ENCODE measurements at places on chromosomes 2 and 18.
A peak's percentile ranks its signal among the peaks of the same experiment; 100 is the strongest.

DNA sequence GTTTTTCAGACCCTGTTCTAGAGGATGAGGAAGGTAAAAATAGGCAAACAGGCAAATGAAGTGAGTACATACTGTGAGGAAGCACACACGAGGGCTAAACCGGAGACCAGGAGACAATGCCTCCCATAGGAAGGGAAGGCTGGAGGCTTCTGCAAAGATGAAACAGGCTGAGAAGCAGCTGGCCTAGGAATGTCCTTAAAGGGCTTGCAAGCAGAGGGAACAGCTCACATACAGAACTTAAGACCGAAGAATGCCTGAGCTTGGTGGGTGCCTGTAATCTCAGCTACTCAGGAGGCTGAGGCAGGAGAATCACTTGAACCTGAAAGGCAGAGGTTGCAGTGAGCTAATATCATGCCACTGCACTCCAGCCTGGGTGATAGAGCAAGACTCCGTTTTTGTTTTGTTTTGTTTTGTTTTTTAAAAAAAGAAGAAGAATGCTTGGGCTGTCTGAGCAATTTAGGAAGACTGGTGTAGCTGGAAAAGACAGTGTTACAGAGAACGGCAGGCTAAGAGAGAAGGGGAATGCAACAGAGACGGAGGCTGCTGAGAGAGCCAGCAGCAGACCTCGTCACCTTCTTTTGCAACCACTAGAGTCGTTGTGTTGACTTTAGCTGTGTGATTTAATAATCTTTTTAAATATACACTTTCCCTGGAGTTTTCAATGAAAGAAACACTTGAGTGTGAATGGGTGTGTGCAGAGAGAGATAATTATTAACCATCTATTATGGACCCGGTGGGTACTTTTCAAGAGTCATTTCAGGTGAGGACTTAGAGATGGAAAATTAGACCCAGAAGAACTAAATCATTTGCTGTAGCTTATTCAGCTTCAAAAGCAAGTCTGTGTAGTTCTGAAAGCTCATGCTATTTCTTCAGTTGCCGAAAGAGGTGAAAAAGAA lies 232.8 kb downstream of the GALR1 start:
- no peak for DNase-seq

DNA sequence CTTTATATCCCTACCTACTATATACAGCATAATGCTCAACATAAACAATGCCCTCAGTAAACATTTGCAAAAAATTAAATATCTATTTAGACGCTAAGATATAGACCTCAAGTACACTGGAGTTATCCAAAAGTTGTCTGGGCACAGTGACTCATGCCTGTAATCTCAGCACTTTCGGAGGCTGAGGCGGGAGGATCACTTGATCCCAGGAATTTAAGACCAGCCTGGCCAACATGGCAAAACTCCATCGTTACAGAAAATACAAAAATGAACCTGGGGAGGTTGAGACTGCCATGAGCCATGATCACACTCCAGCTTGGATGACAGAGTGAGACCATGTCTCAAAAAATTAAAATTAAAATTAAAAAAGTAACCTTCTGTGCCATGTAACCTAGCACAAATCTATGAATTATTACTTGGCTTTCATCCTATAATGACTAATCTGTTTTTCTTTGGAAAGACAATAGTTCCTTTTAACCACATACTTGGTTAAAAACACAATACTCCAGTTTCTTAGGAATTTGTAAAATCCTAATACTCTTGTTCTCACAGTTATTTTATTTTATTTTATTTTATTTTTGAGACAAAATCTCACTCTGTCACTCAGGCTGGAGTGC lies 6.7 kb upstream of the TNFAIP6 start:
- DNase-seq: peak; percentile 6

GRCh38 chr2:172226244-172227061 lies 123.8 kb upstream of the DLX2 start:
- DNase-seq: no peak

DNA sequence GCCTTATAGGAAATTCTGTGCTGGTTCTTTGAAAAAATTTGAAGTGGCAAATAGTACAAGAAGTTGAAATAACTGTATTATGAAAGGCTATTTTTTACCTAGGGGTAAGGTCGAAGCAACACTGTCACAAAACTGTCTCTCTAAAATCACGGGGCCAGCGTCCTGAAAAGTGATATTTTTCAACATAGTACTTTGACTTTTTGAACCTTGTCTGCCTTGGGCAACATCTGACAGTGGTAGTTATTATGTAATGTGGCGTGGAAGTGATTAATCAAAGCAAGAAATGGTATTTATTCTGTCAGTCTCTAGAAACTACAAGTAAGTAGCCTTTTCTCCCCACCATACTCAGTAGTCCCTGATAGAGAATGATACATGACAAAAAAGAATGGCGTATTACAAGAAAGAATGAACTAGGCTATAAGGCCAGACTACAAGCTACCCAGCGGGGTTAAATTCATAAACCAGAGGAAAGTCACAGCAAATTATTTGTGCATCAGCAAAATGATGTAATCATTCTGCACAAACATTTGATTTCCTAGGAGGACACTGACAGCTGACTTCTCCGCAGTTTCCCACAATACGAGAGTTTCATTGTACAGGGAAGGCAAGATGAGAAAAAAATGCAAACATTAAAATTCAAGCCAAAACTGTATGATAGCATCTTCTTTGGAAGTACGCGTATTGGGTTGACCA lies 9.8 kb downstream of the GEN1 start:
- DNase-seq: no peak

DNA sequence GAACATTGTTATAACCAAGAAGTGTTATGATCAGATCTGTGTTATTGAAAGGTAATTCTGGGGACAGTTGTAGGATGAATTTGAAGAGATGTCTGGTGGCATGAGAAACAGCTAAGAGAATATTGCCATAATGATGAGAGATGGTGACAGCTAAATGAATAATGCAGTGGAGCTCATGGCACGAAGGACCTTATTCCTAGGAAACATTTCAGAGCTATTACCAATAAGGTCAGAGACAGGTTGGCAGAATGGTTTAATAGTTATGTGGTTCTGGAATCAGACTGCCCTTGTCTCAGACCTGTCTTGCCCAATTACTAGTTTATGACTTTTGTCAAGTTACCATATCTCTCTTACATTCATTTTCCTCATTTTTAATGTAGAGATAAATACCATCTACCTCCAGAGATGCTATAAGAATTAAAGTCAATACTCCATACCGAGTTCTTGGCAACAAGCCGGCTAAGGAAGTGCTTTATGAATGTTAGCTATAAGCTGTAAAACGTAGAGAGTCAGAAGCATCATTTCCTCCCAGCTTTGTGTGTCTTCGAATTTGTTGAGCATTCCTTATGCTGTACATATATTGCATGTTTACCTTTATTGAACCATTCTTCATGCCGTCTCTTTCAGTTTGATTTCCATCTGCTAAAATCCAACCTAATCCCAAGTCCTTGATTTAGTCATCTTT lies 73.6 kb upstream of the COL5A2 start:
- no peak for DNase-seq

GRCh38 chr2:138018866-138019688 lies 54.8 kb downstream of the HNMT start:
- DNase-seq: no peak

GRCh38 chr2:113282747-113283533 lies 4.2 kb upstream of the PAX8 start:
- peak; percentile 43 for DNase-seq

DNA sequence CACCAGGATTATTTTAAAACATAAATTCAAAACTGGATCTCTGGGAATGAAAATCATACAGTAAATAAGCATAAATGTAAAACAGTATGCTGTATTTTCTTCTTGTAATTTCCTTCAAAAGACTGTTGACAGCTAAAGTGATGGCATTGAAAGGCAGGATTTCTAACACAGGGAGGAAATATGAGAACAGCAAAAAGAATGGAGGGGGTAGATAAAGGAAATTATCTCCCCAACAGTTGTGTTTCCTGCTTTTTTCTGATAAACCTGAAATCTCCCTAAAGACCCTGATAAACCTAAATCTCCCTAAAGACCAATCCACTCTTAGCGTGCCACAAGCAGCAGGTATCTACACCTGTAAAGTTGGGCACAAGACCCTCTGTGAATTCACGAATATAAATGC lies 50.8 kb downstream of the PIAS2 start:
- no peak for DNase-seq

DNA sequence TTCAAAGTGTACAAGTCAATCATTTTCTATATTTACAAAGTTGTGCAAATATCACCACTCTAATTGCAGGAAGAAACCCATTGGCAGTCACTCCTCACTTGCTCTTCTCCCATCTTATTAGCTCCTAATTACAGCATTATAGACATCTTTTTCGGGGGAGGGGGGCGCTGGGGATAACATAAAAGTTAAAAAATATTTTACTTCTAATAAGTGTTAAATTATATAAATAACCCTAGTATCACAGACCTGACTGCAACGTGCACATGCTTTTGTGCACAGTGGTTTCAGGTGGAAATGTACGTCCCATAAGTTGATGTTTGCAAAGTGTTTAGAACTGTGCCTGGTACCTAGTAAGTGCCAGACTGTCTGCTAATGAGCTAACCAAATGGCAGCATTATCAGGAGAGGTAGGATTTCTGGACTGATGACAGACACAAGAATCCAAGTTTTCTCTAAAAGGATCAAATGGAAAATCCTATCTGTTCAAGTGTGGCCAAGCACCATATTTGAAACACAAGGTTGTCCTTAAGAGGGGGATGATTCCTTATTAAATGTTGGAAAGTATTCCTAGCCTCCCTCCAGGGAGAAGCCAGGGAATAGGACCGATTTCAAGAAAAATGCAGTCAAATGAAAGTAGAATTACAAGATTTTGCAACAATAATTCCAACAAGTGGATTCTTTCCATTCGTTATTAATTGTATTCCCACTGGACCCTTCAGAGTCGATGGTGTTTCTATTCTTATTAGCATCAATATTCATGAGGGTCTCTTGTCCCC lies 70.0 kb downstream of the ACKR3 start:
- DNase-seq: no peak

Measured in fibroblast of gingiva (primary cell).